ENCODE measurements at places on chromosomes 6 and 20.
A peak's percentile ranks its signal among the peaks of the same experiment; 100 is the strongest.

DNA sequence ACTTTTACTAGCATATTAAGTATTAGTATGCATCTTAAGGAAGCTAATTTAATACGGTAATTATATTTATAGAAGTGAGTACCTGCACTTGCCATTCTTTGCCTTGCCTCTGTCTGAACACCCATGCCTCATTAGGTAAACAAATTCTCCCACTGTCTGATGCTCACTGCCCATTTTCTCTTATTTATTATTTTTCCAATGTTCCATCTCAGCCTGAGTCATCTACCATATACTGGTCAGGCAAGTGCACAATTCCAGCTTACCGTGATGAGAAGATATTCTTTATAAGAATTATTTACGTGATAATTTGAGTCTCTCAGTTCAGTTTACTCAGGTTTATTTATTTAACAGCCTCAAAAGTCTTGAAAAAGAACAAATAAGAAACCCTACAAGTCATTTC, 619.2 kb upstream of the EYS start:
- no peak for DNase-seq

DNA sequence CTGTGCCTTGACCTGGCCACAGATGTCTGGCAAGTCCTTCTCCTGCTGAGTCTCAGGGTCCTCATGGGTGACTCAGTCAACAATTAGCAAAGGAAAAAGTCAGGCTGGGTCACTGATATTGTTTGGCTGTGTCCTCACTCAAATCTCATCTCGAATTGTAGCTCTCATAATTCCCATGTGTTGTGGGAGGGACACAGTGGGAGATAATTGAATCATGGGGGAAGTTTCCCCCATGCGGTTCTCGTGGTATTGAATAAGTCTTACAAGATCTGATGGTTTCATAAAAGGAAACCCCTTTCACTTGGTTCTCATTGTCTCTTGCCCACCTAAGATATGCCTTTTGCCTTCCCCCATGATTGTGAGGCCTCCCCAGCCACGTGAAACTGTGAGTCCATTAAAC, 45.7 kb downstream of the PREX1 start:
- no peak for DNase-seq

DNA sequence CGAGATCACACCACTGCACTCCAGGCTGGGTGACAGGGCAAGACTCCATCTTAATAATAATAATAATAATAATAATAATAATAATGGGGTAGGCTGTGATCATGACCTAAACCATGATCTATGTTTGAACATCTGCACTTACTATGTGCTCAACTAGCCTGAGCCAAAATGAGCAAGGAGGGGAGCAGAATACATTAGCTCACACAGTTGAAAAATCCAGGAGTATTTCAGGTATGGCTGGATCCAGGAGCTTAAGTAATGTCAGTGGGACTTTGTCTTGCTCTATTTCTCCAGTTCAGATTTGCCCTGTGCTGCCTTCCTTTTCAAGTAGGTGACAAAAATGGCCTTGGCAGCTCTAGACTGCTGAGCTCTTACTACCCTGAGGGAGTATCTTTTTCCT, 32.7 kb upstream of the SLC9A8 start:
- DNase-seq = no peak

DNA sequence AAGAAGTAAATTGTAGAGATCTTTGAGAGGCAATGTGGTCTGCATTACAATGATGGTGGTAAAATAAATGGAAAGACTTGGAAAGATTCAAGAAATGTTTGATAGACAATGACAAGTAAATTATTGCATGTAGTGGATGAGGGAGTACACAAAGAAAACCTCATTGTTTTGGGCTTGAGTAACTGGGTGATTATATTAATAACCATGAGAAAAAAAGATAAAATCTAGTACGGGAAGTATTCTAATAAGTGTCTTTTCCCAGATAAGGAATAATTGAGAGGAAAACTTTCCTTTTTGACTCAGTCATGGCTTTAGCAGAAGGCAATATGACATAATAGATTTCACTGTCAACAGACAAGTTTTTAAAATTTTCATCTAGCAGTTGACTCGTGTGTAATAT, 993.0 kb downstream of the EYS start:
- no peak for DNase-seq

GRCh38 chr20:37397076-37397953, 51.4 kb downstream of the SRC start:
- DNase-seq = no peak

DNA sequence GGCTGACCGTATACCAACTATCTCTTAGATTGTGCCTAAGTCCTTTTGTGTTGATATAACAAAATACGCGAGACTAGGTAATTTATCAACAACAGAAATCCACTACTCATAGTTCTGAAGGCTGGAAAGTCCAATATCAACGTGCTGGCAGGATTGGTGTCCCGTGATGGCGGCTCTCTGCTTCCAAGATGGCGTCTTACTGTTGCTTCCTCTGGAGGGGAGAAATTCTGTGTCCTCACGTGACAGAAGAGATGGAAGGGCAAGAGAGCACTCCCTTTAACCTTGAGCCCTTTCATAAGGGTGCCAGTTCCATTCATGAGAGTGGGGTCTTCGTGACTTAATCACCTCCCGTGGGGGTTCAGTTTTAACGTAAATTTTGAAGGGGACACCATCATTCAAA, 28.1 kb downstream of the RNF144B start:
- no peak for DNase-seq

- no peak for DNase-seq
Observed at GRCh38 chr20:16404171-16404570, 169.1 kb downstream of the KIF16B start.

DNA sequence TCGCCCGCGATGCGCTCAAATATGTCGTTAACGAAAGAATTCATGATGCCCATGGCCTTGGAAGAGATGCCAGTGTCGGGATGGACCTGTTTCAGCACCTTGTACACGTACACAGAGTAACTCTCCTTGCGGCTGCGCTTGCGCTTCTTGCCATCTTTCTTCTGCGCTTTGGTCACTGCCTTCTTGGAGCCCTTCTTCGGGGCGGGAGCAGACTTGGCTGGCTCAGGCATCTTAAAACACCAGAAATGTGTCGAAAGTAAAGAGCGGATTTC, 36.4 kb downstream of the HFE start:
- DNase-seq = peak; percentile 60

DNA sequence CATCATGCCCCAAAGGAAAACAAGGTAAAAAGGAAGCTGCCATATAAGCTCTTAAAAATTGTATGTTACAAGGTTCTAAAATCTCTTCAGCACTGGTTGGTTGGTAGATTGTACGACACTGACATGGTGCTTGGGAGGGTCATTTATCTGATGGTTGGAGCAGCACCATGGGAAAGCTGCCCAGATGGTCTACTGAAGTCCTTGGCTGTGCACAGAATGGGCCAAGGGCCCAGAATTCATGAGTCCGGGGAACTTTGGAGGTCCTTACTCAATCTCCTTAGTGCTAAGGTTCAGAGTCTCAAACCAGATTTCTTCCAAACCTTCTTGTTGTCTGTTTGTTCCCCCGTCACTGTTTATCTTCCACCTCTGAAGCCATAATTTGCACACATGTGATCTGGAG, 314.4 kb downstream of the ESR1 start:
- no peak for DNase-seq

DNA sequence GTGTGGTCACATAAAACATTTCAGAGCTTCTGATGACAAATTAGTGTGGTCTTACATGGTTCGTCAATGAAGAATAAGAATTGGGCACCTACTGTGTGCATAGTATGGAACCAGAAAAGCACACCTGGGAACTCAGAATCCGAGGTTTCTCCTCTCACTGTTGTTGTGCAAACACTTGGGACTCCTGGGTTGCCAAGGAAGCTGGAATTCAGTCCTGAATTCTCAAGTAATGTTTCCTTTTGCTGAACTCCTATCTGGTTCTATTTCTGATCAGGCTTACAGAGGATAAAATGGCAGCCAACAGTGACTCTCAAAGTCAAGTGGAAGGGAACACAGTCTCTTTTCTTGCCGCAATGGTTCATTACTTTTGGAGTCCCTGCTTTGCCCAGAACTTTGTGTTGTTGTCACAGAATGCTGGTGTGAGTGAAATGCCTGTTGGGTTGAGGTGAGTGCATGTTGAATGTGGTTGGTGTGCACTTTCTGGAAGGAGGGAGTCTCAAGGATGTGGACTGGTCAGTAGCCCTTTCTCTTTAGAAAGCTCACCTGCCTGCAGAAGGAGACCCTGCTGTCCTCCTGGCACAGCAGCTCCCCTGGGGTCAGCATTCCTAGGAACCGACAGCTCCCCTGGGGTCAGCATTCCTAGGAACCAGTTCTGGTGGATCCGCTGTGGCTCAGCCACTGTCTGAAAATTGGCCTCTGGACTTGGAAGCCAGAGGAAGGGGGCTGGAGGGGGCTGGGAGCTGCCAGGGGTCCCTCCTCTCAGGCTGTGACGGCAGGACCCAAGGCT, 1.4 kb downstream of the UNC93A start:
- DNase-seq = no peak

GRCh38 chr6:34958734-34959133, 69.7 kb downstream of the ANKS1A start:
- no peak for DNase-seq

GRCh38 chr6:37516920-37517405, 17.3 kb upstream of the CCDC167 start:
- DNase-seq = no peak

DNA sequence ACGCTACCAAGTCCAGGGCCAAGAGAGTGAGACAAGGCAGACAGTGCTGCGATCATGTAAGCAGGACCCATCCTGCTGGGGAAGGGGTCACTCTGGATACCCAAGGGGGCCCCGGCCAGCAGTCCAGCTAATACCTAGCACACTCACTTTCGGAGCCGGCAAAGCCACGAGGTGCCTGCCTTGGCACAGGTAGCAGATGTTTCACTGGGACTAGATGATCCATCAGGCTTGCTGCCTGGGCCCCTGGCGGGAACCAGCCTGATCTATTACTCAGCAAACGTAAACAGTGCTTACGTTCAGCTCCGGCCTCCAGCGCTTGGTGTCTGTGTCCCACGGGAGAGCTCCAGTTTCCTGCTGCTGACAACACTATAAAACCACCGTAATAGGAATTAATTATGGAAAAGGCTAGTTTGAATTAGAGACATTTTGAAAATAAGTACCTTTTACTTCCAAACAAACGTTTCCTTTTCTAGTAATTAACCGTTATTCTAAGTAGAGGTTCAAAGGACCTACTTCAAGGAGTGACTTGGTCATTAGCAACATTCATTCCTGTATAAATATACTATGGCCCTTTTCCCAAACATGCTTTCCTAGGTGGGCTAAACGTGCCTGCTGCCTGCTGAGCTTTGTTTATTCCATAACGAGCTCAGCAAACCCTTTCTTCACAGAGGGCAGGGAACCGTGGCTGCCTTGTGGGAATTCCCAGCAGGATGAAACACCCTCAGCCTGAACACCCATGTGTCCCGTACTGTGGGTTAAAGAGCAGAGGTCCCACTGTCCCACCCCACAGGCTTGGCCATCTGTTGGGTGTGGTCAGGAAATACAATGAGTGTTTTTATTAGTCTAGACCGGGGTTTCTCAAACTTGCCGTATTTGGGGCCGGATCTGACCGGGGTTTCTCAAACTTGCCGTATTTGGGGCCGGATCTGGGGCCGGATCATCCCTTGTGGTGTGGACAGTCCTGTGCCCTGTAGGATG, 18.4 kb downstream of the SLC22A23 start:
- DNase-seq = no peak

GRCh38 chr6:32252331-32253009, 28.6 kb upstream of the NOTCH4 start:
- DNase-seq = no peak

DNA sequence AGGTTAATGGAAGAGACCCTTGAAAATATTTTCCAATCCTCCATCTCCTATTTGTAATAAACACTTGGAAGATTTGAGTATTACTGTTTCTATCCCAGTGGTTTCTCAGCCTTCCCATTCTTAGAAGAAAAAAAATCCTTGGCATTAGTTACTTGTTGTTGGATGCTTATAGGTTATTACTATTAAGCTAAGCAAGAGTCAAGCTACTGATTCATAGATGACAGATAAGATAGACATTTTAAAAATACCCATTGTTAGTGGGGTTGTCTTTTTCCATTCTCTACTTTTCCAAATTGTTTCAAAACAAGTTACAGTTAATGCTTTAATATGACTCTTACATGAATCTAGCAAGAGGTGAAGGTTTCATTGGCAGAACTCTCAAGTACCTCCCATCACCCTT, 158.5 kb downstream of the HIVEP2 start:
- no peak for DNase-seq

DNA sequence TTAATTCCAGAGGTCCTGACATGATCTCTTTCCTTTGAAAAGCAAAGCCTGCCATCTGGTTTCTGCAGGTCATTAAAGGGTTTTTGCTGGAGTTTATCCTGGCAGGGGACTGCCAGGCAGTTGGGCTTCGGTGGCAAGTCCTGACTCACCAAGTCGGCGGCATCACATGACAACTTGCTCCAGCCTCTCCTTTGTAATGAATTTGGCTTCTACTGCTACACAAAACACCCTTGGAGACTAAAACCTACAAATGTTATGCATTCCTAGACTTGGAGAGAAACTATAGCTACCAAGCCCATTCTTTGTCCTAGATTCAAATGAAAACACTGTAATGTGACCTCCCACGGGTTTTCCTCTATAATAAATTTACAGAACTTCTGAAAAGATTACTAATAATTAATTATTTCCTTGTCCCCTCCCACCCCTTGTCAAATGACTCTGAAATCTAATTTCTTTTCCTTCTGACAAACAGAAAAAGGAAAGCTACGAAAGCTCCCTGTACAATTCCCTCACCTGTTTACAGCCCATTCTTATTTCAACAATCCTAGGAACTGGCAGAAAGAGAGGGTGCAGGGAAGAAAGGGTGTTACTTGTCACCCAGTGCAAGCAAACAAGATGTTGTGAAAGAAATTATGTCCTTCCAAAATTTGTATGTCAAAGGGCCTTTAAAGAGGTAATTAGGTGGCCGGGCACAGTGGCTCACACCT, 62.9 kb downstream of the QRSL1 start:
- DNase-seq = no peak

DNA sequence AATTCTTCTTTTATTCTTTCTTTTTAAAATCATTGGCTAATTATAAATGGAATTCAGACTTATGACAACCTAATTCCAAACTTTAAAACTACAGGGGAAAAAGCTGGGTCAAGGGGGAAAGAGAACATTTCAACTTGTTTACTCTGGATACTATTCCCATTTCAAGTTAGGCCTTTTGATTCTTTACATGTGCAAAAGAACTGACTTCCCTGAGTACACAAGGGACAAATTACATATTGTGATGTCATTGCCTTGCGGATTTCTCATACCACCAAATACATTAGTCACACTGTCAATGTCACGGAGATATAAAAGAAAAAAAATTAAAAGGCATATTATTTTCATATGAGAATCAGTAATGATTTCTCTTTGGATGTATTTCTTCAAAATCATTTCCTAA, 96.5 kb upstream of the TBX18 start:
- DNase-seq = no peak

- no peak for DNase-seq
Observed at GRCh38 chr6:152746172-152746553, 4.4 kb upstream of the VIP start.

- DNase-seq = no peak
Observed at GRCh38 chr6:62797190-62797589, 414.1 kb upstream of the FKBP1C start.

DNA sequence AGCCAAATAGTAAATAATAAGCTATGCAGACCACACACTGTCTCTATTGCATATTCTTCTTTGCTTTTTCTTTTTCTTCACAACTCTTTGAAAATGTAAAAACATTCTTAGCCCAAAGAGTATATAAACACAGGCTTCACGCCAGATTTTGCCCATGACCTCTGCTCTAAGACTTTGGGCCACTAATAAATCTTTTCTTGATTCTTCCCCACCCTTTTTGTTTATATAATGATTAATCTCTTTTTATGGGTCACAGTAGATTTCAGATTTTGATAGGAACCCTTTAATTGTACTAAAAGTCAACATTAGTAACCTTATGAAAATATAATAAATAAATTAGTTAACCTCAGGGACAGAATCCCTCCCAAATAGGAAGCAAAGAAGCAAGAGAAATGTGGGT, 15.8 kb upstream of the ENPP5 start:
- DNase-seq = no peak

All from T-helper 9 cell (primary cell).